WERI-Rb-1 (cell line): ENCODE measurements at places on chromosomes 11 and 22.

DNA sequence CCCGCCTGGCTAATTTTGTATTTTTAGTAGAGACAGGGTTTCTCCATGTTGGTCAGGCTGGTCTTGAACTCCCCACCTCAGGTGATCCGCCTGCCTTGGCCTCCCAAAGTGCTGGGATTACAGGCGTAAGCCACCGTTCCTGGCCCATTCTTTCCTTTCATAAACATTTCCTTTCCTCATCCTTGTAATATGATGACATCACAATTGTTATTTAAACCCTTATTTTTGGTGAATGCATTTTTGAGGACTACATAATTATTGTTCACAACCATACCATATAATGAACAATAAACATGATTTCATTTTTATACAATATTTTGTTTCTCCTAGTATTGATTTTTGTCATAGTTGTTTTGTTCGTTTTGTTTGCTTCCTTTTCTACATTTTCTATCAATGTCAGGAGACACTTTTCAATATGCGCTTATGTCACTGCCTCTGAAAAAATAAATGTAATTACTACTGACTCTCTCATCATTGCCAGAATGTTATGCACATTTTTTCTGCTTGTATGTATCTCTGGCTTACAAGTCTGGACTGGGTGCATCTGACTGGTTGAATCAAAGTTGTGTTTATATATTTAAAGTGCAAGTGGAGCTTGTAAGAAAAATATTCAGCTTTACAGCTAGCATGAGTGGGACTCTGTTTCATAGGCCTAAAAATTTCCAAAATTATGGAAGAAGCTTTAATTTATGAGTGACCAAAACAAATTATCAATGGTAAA lies 2286.3 kb upstream of the RAG2 start:
- no peak for DNase-seq

- DNase-seq: no peak
Measured at GRCh38 chr22:50189184-50189848, 3.6 kb downstream of the TRABD start.

- no peak for DNase-seq
Measured at GRCh38 chr11:94007906-94008305, 13.2 kb upstream of the HEPHL1 start.

DNA sequence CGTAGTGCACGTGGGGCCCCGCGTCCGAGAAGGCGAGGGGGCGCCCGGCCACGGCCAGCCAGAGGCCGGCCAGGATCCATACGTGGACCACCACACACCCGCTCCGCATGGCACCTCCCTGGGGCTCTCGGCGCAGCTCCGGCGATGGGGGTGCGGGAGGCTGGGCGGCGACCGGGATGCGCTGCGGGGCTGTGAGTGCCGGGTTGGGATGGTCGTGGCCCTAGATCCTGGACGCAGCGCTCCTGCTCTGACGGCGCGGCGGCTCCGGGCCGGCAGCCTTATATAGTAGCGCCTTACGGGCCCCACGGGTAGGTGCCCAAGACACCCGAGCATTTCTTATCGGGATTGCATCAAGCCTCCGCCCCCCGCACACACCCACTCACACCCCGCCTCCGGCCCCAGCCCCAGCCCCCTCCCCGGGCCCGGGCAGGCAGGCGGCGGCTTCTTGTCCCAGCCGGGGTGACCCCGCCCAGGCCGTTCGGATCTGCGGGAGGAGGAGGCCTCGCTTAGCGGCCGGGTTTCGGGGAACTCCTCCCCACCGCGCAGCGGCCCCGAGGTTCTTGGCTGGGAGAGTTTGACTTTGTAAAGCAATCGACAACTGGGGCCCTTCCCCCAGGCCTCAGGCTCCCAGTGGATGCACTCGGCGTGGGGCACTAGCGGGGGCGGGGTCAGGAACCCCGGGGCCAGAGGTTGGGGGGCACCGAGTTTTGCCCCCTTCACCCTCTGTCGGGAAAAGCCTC lies at the start of gene FGF19:
Gene FGF19 (minus strand): TSS at position 255 of the 740 bp plus-strand sequence. CDS start 146 bp downstream, at position 109.
- DNase-seq: peak; percentile 32

GRCh38 chr11:12728417-12728816 lies 54.2 kb downstream of the TEAD1 start:
- DNase-seq: no peak

GRCh38 chr11:100061006-100061405 lies 626.1 kb upstream of the ARHGAP42 start:
- no peak for DNase-seq

DNA sequence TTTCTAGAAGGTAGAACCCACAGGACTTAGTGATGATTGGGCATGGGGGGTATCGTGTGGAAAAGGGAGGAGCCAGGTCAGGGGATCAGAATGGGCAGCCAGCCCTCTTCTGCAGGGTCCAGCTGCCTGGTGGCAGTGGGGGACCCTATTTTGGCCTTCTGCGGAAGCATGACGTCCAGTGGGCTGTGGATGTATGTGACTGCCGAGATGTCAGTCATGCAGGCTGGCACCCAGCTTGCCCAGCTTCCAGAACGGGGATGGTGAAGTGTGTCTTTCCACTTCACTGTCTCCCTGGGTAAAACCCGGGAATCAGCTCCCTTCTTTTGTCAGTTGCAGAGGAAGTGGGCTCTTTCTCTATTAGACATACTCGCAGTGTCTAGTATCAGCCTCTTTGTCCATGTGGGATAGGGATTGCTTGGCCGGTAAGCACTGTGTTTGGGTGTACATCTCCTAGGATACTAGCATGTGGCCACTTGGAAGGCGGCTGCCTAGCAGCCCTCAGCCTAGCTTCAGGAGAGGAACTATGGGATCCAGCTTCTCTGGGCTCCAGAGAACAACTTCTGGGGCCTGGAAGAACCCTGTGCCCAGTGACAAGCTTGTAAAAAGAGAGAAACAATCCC lies 51.4 kb downstream of the GRIK4 start:
- DNase-seq: no peak

DNA sequence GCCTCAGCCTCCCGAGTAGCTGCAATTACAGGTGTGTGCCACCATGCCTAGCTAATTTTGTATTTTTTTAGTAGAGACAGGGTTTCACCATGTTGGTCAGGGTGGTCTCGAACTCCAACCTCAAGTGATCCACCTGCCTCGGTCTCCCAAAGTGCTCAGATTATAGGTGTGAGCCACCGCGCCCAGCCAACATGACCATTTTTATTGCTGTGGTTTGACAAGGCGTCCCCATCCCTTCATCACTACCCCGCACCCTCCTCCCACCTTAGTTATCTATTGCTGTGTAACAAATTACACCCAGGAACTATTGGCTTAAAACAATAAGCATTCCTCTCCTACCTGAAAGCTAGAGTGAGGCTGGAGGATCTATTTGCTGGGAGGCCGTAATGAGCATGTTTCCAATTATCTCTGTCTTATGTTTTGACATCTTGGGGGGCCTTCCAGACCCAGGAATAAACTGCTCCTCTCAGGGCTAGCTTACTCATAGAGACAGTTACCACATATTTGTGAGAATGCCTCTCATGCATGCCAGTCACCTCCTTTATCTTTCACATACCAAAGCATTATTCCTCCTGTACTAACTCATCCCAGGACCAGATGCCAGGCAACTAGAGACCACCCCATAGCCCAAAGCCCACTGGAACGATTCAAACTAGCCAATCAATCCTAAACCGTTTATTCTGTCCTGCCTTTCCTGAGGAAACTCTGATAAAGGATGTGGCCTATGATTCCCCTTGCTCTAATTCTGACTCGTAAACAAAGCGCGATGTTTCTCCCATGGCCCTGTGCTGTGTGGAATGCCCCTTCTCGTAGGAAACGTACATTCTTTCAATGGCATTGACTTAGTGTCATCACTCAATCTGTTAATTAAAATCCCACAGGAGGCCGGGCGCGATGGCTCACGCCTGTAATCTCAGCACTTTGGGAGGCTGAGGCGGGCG lies 19.4 kb downstream of the SNU13 start:
- DNase-seq: no peak

- DNase-seq: no peak
Measured at GRCh38 chr22:44543362-44543761, 45.3 kb upstream of the RTL6 start.

- DNase-seq: no peak
Measured at GRCh38 chr11:111920908-111921307, 2.2 kb downstream of the C11orf52 start.

DNA sequence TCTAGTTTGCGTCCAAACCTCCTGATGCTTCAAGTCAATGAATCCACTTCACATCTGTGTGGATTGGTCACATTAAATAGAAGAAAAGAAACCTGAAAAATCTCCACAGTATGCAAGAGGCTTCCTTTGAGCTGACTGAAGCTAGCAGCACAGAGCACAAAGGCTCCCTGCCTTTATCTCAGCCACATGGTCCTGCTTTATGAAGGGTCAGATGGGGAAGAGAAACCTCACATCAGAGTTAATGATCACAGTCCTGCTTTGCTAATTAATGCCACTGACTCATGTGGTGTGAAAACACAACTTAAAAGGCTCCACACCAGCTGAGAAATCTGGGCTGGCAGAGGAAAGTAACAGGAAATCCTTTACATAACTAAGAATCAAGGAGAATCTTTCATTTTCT lies 1291.0 kb downstream of the LRRC4C start:
- no peak for DNase-seq

DNA sequence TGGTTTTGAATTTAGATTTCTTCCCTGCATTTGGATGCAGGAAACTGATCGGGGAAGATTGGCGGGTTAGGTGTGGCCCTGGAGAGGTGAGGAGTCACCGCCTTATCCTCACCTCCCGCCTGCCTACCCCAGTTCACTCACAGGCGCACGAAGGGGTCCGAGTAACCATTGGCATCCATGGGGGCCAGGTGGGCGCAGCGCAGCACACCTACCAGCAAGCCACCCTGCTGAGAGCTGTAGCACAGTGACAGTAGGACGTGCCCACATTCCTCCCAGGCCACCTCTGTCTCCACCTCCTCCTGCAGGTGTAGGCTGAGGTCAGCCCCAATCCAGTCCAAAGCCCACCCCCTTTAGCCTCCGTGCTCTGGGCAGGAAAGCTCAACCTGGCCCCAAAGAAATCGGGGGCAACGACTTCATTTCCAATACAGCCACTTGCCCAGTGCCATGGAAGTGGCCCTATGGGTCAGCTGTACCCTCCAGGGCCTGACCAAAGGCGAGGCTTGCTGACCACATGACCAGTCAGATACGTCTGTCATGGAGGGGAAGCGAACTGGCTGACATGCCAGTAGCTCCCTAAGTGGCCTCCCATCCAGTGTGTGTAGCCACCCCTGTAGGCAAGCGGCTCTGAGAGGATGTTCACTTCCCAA lies 6.7 kb downstream of the NDUFV1 start:
- DNase-seq: no peak

DNA sequence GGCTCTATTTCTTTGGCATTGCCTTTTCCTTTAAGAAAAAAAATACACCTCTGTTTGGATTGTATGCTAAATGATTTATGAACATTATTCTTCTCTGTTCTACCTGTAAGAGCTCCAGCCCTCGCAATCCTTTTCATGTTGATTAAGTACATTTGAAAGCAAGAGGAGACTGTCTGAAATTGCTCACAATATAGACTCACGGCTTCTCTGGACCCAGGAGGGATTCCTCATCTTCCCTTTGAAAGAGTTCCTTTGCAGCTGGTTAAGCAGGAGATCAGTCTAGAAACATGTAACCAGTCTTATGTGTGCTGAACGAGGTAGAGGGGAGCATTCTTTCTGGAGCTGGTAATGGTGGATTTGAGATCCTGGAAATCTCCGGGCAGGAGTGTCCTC lies 47.4 kb downstream of the PKNOX2 start:
- no peak for DNase-seq

DNA sequence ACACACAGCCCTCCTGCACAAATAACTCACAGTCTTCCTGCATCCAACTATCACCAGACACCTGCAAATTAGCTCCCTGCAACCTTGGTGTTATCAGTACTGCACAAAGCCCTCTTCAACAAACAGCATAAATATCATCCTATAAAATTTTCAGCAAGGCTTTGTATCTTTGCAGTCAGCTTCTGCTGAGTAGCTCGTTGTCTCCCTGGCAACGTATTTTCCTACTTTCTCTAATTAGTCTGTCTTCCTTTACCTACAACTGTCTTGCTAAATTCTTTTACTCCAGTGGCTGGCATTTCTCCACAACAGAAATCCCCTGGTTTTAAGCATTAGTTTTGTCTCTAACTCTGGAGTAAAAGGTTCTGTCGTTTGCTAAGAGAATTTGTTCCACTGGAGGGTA lies 3.9 kb downstream of the OR8D4 start:
- no peak for DNase-seq

DNA sequence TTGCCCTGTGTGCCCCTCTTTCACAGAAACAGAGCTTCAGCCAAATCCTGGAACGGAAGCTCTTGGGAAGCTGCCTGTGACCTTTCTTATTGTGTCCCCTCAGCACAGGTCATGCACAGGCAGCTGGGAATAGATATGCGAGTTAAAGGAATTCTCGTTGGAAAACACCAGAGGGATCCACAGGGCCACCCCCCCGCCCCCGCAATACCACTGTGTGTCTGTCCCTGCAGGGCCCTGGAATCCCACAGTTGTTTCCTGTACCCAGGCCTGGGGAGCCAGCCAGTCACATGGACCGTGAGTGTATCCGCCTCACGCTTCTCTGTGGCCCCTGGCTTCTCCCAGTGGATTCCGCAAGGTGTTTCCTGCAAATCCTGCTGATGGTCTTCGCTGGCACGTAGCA lies 29.0 kb downstream of the TIMP3 start:
- DNase-seq: no peak

DNA sequence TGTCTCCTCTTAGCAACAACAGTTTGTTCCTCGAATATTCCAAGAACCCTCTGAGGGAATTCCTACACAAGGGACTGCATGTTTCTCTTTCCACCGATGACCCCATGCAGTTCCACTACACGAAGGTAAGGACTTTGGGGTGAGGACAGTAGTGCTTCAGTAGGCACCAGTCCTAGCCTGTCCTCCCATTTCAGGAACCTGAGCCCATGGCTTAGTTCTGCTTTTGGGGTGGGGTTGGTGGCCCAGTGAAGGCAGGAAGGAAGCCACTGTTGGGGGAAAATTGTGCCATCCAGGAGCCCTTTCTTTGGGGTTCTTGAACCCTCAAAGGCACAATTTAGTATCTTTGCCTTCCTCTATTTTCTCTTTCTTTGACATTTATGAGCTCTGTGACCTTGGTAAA lies 38.2 kb downstream of the RNF141 start:
- no peak for DNase-seq
